Stomach (tissue), 19 donors: ENCODE measurements at places on chromosomes 1 and 21.

DNA sequence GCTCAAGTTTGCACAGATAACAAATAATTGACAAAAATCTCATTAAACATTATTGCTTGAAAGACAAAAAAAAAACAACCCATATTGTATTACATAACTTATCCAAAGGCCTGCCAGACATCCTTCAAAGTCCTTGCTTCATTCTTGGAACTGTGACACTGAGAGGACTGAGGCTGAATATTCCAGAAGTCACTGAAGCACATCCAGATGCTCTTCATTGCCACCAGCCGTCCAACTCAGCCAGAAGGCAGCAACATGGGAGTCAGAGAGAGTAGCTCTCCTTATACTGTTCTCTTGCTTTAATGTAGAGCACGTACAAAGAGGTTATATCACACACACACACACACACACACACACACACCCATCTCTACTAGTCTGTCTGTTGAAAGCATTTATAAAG, 755.0 kb downstream of the LTN1 start:
- DNase-seq, result no peak
- H3K4me1 ChIP-seq, result peaks cover 24% of the 10 kb centered on the region

DNA sequence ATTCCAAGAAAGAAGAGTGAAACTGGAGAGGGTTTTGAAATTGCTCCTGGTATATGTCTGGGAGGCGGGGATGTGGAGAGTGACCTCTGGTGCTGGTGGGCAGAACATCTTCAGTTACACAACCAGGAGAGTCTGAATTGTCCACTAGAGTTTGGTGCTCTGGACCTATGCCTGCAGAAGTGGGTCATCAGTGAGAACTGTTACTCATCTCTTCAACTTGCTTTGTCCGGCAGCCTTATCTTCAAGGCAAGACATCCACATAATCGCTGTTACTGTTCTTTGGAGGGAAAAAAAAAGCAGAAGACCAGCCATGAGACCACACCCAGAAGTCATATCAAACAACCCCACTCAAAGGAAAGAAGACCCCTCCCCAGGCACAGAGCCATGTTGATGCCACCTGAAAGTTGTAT, 14.9 kb downstream of the SH2D1B start:
- no peaks in the 10 kb centered on the region for H3K4me1 ChIP-seq
- no peaks in the 10 kb centered on the region for H3K36me3 ChIP-seq
- H3K27ac ChIP-seq, result no peak overlapping the region

DNA sequence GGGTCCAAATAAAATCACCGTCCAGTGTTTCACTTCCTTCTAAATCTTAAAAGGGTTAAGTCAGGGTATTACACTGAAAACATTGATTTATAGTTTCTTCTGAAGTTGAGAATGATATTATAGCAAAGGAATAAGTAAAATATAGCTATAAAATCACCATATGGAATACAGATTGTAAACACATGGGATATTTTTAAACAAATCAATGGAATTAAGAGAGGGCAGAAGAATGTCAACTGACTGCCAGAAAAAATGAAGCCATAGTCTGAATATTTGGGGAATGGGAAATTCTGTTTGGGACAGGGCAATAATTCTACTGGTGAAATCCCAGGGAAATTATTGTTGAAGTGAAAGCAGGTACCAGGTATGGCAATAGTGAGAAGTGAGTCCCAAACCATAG, 664.6 kb downstream of the NCAM2 start:
- no peaks in the 10 kb centered on the region for H3K27me3 ChIP-seq
- no peak for DNase-seq
- H3K27ac ChIP-seq, result no peak overlapping the region
- no peaks in the 10 kb centered on the region for H3K36me3 ChIP-seq
- H3K4me1 ChIP-seq, result no peaks in the 10 kb centered on the region

DNA sequence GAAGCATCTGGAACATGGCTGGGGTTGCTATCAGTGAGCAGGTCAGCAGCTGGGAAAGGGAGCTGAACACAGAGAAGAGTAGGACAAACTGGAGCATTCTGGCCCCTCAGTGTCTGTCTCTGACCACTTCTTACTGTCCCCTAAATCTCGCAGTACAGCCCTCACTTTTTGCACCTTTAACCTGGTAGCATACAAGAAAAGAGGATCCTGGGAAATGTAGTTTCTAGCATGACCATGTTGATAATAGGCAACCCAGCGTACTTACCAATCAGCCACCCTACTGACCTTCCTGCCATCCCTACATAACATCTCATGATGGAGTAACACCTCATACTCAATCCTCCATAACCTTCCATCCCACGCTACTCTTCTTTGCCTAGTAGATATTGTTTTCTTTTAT, 99.1 kb upstream of the RAVER2 start:
- H3K27ac ChIP-seq, result no peak overlapping the region
- no peak for DNase-seq
- peaks cover 37% of the 10 kb centered on the region for H3K36me3 ChIP-seq
- H3K27me3 ChIP-seq, result no peaks in the 10 kb centered on the region
- H3K4me3 ChIP-seq, result no peak overlapping the region
- H3K4me1 ChIP-seq, result no peaks in the 10 kb centered on the region

DNA sequence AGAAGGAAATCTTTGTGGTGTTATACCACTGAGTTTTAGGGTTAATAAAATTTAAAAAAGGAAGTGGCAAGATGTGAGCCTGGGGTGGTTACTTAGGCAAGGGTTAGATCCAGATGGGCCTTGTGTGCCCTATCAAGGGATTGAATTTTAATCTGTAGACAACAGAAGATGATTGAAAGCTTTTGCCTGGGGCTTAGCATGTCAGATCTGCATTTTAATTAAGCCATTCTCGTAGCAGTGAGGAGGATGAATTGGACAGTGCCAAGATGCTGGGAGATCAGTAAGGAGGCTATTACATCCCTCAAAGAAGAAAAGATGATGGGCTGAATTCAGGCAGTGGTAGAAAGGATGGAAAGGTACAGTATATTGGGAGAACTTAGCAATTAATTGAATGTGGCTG, 42.3 kb downstream of the HMGB4 start:
- H3K27me3 ChIP-seq, result no peaks in the 10 kb centered on the region
- H3K36me3 ChIP-seq, result no peaks in the 10 kb centered on the region
- H3K4me1 ChIP-seq, result peaks cover 12% of the 10 kb centered on the region
- H3K4me3 ChIP-seq, result no peak overlapping the region
